ENCODE measurements at places on chromosomes 3 and 15.

DNA sequence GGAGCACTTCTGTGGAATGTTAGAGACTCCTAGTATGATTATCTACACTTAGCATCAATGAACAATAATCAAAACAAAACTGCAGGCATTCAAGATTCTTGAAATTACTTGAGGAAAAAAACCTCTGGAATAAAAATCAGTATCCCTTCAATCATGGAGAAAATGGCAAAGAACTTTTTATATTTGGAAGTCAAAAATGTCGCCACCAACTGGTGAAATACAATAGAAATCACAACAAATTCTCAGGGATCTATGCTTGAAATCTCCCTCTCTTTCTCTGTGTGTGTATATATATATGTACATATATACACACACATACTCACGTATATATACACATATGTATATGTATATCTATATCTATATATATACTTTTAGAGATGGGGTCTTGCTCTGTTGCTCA is 378.9 kb upstream of the ALCAM start:
- no peak for DNase-seq

GRCh38 chr3:81585056-81585455 is 176.4 kb downstream of the GBE1 start:
- no peak for DNase-seq

DNA sequence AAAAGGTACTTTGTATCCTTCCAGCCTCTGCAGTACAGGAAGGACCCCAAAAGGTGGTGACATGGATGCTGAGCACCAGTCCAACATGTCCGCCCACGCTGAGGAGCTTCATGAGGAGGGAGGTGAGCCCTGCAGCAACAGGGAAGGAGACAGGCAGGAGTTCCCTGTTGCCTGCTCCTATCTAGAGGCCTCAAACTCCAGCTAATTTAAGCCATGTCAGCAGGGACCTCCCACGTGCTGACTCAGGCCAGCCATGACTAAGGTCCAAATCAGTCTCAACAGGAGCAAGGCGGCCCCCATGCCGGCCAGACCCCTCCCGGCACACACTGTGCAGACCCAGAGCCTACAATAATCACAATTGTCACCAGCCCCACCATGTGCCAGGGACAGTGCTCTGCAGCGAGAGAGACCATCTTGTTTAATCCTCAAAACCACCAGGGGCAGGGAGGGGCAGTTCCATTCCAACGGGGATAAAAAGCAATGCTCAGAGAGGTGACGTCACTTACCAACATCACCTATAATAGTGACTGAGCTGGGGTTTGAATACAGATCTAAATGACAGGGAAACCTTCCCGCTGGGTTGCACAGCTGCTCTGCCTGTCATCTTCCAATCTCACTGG is 54.5 kb upstream of the GATA2 start:
- peak; percentile 68 for DNase-seq

GRCh38 chr3:138265745-138266144 is 63.9 kb downstream of the NME9 start:
- DNase-seq: no peak

Measured in trophoblast cell (in vitro differentiated cells and primary cell).